ENCODE measurements at places on chromosomes 7 and 10. TPM values are rescaled to one million over a fixed set of nuclear protein-coding genes. Genes with fewer than 3 reads are reported as not detected.

GRCh38 chr10:125192620-125193019, 32.3 kb upstream of the CTBP2 start:
- no peaks in the 10 kb centered on the region for H3K4me1 ChIP-seq
- H3K36me3 ChIP-seq, result no peaks in the 10 kb centered on the region
- H3K4me3 ChIP-seq, result no peak overlapping the region
- H3K27ac ChIP-seq, result no peak overlapping the region

GRCh38 chr10:3010334-3010733, 57.0 kb upstream of the PFKP start:
- H3K4me3 ChIP-seq, result no peak overlapping the region
- H3K27ac ChIP-seq, result no peak overlapping the region
- DNase-seq, result no peak
- H3K36me3 ChIP-seq, result no peaks in the 10 kb centered on the region

DNA sequence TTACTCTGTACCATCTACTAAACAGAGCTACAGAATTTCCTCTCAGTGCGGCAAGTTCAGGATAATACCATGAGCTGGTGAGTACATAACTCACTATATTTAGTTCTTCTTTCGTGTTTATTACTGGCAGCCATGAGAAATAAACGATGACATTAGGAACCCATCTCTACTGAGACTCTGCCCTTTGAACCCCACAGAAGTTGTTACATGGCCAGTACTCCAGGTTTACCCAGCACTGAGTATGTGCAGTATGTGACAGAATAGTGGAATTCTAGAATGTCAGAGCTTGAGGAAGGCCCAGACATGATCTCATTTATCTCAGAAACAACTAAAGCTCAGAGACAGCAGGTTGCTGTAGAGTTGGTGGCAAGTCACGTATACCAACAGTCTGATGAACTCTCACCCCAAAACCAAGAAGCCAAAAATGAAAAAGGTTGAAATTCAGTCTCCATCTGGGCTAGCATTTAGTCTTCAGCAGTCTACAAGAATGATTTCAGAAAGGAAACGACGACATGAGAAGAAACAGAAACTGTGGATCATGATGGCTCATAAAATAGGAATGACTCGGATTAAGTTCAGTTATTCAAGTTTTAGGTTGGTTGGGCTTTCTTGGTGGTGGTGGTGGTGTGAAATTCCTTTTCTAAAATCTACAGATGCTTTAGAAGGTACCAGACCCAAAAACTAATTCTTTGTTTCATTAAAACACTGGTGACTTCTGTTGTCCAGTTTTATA, 78.5 kb downstream of the SORBS1 start:
- no peak overlapping the region for H3K27ac ChIP-seq
- no peak for DNase-seq
- no peaks in the 10 kb centered on the region for H3K27me3 ChIP-seq
- H3K4me3 ChIP-seq, result no peak overlapping the region
- H3K4me1 ChIP-seq, result peaks cover 2% of the 10 kb centered on the region

DNA sequence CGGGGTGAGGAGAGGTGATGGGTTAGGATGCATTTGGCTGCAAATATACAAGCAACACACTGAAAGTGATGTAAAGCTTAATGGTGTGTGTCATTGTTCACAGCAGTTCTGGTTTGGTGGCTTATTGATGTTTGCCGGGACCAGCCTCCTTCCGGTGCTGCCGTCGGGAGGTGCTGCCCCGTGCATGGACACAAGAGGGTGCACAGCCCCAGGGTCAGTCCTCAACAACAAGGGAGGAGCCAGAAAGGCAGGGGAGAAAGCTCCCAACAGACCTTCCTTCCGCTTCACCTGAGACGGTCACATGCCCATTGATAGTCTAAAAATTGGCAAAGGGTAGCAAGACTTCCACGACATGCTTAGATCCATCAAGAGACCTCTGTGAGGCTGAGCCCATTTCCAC, 9.5 kb downstream of the RNF32 start:
- DNase-seq, result no peak
- H3K36me3 ChIP-seq, result no peaks in the 10 kb centered on the region
- no peak overlapping the region for H3K4me3 ChIP-seq
- H3K27ac ChIP-seq, result no peak overlapping the region

DNA sequence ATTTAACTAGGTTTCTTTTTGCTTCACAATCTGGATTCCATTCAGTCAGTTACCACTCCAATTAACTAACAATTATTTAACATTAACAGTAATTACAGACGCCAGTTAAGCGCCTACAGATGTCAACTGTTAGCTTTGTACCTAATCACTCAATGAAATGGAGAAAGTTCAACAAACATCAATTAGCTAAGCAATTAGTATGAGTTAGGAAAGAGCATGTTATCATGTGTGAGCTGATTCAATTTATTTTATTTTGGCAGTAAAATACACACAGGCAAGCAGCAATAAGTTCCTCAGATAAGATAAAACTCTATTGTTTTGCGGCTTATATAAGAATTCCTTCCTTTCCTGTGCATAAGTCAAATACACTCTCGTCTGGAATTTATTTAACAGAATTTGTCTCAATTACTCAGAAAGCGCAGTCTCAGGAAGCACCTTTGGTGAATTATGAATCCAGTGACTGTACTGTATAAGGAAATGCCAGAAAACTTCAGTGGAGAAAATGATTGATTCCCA, 427.1 kb upstream of the GALNT17 start:
- H3K4me3 ChIP-seq, result no peak overlapping the region
- H3K4me1 ChIP-seq, result peaks cover 22% of the 10 kb centered on the region
- DNase-seq, result no peak
- H3K27ac ChIP-seq, result no peak overlapping the region

GRCh38 chr10:105807935-105808587, 1167.0 kb downstream of the SORCS3 start:
- H3K27ac ChIP-seq, result no peak overlapping the region
- no peaks in the 10 kb centered on the region for H3K36me3 ChIP-seq
- H3K4me3 ChIP-seq, result no peak overlapping the region
- H3K4me1 ChIP-seq, result no peaks in the 10 kb centered on the region

DNA sequence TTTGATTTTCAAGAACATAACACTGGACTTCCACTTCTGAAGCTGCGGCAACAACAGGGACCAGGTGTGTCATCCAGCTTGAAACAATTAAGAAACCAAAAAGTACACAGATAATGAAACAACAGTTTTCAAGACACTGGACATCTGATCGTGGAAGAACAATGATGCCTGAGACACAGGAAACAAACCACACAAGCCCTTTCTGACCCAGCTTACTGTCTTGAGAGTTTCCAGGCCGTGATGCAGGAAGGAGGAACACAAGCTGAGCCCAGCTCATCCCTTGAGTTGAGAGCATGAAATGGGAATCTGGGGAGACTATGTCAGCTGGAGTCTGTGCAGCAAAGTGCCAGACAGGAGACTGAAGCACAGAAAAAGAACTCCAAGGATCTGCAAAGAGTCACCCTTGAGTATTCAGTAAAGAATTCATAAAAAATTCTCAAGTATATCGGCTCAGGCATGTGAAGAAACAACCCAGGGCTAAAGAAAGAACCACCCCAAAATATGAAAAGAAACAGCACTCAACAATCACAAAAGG, 91.6 kb downstream of the RNF32 start:
- H3K27me3 ChIP-seq, result no peaks in the 10 kb centered on the region
- no peak overlapping the region for H3K27ac ChIP-seq
- no peaks in the 10 kb centered on the region for H3K36me3 ChIP-seq
- no peak for DNase-seq

DNA sequence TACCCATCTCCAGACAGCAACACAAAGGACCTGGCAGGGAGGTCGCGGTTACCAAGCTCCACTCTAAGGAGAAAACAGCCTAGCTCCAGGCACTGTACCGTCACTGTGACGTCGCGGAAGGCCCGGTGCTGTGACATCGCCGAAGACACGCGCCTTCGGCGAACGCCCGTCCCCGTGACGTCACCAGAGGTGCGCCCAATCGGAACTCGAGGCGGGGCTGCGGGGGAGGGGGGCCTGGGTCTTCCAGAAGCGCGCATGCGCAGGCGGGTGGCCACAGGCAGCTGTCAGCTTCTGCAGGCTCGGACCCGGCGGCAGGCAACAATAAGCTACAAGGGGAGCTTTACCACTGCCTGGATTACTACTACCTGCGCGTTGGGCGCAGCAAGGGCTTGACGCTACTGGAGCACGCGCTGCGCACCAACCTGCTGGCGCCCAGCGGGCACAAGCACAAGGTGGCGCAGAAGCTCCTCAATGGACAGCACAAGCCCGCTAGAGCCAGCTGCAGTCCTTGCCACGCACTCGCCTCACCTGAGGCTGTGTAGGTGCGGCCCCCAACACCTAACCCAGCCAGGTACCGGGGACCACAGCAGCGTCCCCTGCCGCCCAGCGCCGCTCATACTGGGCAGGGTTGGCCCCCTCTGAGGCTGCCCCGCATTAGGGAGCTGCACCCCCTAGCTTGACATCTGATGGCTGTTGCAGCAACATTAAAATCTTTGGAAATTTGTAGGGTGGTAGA, 208.4 kb downstream of the TPST1 start:
- H3K36me3 ChIP-seq, result peaks cover 1% of the 10 kb centered on the region
- H3K27me3 ChIP-seq, result no peaks in the 10 kb centered on the region
- H3K27ac ChIP-seq, result no peak overlapping the region
- peak overlapping the region; percentile 15 for H3K4me3 ChIP-seq
- peak; percentile 48 for DNase-seq

DNA sequence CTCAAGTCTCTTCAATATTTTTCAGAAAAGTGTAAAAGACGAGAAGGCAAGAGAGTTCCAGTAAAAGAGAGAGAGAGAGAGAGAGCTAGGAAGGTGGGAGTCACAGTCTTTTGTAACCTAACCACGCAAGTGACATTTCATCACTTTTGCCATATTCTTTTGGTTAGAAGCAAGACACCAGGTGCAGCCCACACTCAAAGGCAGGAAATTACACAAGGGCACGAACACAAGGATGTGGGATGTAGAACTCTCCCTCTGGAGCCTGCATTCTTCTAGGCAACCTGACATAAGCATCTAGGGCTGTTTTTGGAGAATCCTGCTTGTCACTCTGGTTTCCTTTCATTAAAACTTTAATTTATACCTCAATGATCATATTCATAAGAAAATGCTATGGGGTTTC, 1213.1 kb downstream of the DNAJB9 start:
- H3K27me3 ChIP-seq, result no peaks in the 10 kb centered on the region
- H3K4me3 ChIP-seq, result no peak overlapping the region
- no peak overlapping the region for H3K27ac ChIP-seq

DNA sequence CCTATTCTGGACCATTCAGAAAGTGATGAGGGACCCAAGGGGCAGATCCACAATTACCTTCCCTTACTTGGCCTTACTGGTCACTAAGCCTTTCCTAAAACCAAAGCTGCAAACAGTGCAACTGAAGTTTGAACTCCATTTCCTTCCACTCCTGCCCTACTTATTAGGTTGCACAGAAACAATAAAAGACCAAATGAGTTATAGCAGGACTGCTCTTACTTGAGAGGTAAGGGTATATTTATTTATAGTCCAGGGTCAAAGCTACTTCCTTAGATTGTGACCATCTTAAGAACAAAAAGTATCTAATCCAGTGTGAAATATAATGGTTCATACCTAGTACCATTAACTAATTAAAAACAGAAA, 27.0 kb downstream of the CDK6 start:
- no peaks in the 10 kb centered on the region for H3K27me3 ChIP-seq
- DNase-seq, result no peak
- no peaks in the 10 kb centered on the region for H3K36me3 ChIP-seq

DNA sequence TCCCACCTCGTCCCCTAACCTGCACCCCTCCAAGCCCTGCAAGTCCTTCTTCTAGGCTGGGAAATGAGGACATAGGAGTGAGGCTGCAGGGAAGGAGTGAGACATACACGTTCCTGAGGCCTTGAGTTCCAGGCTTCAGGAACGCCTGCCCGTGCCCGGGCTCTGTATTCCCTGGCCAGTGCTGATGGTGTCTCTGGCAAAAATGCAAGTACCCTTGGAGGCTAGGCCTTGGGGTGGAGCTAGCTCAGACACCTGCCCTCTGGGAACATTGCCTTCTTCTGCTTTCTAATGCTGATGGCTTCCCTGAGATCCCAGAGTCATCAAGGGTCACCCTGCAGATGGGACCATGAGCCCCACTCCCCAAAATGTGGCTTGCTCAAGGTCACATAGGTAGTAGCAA, 76.0 kb downstream of the GRK5 start:
- no peaks in the 10 kb centered on the region for H3K36me3 ChIP-seq
- H3K4me3 ChIP-seq, result no peak overlapping the region
- H3K27ac ChIP-seq, result no peak overlapping the region

DNA sequence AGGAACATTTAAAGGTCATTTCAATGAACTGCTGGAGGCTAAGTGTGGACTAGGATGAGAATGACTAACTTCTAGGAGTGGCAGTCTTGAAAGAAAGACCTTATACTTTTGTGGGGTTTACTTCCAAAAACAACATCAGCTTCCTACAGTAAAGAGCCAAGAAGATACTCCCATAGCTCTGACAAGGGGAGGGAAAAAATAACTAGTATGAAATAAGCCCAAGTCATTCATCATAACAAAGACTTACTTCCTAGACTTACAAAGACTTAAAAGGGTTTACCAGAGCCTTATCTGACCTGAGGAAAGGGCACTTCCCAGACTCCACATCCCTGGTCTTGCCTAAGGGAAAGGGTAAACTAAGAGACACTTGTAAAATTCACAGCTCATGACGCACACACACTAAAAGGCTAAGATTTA, 31.7 kb downstream of the ARHGAP12 start:
- peak overlapping the region; percentile 22 for H3K4me3 ChIP-seq
- no peaks in the 10 kb centered on the region for H3K27me3 ChIP-seq
- peaks cover 2% of the 10 kb centered on the region for H3K36me3 ChIP-seq
- H3K4me1 ChIP-seq, result peaks cover 22% of the 10 kb centered on the region

DNA sequence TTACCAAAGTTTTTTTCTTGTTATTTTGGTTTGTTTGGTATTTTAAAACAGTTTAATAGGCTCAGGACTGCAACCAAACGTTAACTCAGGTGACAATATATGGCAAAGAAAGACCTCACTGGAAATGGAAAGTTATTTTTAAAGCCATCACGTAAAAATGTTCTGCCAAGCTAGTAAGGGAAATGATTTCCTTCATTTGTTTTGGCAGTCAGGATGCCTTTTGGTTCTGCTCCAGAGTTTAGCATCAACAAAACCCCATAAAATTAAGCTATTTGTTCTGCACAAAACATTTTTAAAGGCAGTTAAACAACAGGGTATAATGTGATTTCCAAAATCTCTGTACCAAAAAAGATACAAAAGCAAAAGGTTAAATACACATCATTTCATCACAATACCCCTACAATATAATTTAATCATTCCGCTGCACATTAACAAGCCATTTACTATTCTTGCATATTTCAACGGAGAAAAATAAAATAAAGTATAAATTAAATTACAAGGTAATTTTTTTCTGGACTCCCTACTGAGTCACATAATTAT, 172.4 kb downstream of the SEMA3E start:
- no peaks in the 10 kb centered on the region for H3K4me1 ChIP-seq
- no peak for DNase-seq
- no peaks in the 10 kb centered on the region for H3K36me3 ChIP-seq
- no peak overlapping the region for H3K27ac ChIP-seq
- no peaks in the 10 kb centered on the region for H3K27me3 ChIP-seq
- no peak overlapping the region for H3K4me3 ChIP-seq

The PALD1 gene
- polyA plus RNA-seq, result 0.72 TPM

The CALML5 gene
- polyA plus RNA-seq, result 11.4 TPM

The RAMP3 gene
- not detected for polyA plus RNA-seq

The SLC26A5 gene
- not detected for polyA plus RNA-seq

The TLL2 gene
- polyA plus RNA-seq, result 0.48 TPM
